ENCODE measurements at places on chromosomes 2 and 18. TPM values are rescaled to one million over a fixed set of nuclear protein-coding genes. Genes with fewer than 3 reads are reported as not detected.

DUSP19 gene
- polyA plus RNA-seq, result 2.4 TPM

RBM44 gene
- polyA plus RNA-seq, result 0.57 TPM

MREG gene
- polyA plus RNA-seq, result 7.0 TPM

LBX2 gene
- 0.93 TPM for polyA plus RNA-seq

COL4A3 gene
- 26.9 TPM for polyA plus RNA-seq

ATG4B gene
- polyA plus RNA-seq, result 74.5 TPM

PRKAG3 gene
- polyA plus RNA-seq, result not detected

GKN2 gene
- polyA plus RNA-seq, result 0.26 TPM

ZSWIM2 gene
- polyA plus RNA-seq, result not detected

ABHD3 gene
- polyA plus RNA-seq, result 25.3 TPM

FNDC4 gene
- polyA plus RNA-seq, result 7.9 TPM

EGR4 gene
- not detected for polyA plus RNA-seq

EMILIN2 gene
- 16.9 TPM for polyA plus RNA-seq

MYL1 gene
- not detected for polyA plus RNA-seq

RAB6D gene
- 0.05 TPM for polyA plus RNA-seq

CDK5R2 gene
- polyA plus RNA-seq, result not detected

CXCR4 gene
- polyA plus RNA-seq, result 274 TPM

B4GALT6 gene
- 1.00 TPM for polyA plus RNA-seq

TANK gene
- 44.7 TPM for polyA plus RNA-seq

CDH19 gene
- polyA plus RNA-seq, result 4.3 TPM

SLC9A4 gene
- not detected for polyA plus RNA-seq

SRD5A2 gene
- polyA plus RNA-seq, result not detected

CDK15 gene
- polyA plus RNA-seq, result 0.06 TPM

AQP12A gene
- 1.8 TPM for polyA plus RNA-seq

DOK6 gene
- polyA plus RNA-seq, result 0.15 TPM

MBP gene
- polyA plus RNA-seq, result 11.1 TPM

DSG4 gene
- not detected for polyA plus RNA-seq

ABHD1 gene
- polyA plus RNA-seq, result 0.42 TPM

ABCB11 gene
- polyA plus RNA-seq, result 0.03 TPM

PRKCE gene
- polyA plus RNA-seq, result 4.0 TPM
